ENCODE measurements at places on chromosomes 11 and 22. TPM values are rescaled to one million over a fixed set of nuclear protein-coding genes. Genes with fewer than 3 reads are reported as not detected.

The BET1L gene
- 49.0 TPM for total RNA-seq

The PRAME gene
- total RNA-seq, result 102 TPM

The GLB1L2 gene
- total RNA-seq, result 1.4 TPM

The NXPE2 gene
- total RNA-seq, result not detected

The SHISA8 gene
- not detected for total RNA-seq

The GUCY1A2 gene
- 0.02 TPM for total RNA-seq

Measured in A549 treated with GW870086 at 1 μM for 4 hours (cell line).